Iris pigment epithelial cell (primary cell): ENCODE measurements at places on chromosomes 1 and 21.

- DNase-seq: no peak
Observed at GRCh38 chr1:4411862-4412261, 242.5 kb upstream of the AJAP1 start.

DNA sequence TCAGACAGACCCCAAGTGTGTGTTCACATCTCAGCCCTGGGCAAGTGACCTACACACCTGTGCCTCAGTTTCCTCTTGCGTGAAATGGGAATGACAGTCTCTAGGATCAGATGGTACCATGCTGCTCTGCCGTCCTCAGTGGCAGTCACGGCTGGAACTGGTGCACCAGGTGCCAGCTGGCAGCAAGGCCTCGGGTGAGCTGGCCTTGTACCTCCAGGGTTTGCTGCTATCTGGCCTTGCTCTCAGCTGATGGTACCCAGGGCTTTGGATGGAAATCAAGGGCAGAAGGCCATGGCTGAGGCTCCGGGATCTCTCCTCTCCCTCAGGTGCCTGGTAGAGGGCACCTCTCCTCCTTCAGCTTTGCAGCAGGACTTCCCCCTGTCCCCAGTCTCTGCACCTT lies 21.3 kb downstream of the TMEM201 start:
- no peak for DNase-seq

- DNase-seq: no peak
Observed at GRCh38 chr1:220366269-220366668, 94.0 kb upstream of the RAB3GAP2 start.

- DNase-seq: no peak
Observed at GRCh38 chr1:55997536-55997935, 581.8 kb downstream of the PLPP3 start.

GRCh38 chr1:108913105-108913948 lies 36.5 kb downstream of the GPSM2 start:
- DNase-seq: peak; percentile 41

DNA sequence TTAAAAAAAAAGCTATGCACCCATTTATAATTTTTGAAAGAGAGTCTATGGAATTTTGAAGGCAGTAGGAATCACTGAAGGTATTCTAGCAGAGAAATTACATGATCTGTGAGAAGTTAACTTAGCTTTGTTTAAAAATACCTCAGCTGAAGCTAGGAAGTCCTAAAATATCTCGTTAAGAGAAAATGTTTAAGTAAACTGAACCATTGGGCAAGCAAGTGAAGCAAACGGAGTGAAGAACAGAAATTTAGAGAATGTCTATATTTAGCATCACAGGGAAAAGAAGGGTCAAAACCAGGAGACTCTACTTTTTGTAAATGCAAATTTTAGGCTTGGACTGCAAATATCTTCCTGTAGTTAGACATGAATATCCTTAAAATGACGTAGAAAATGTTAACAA lies 230.8 kb downstream of the HMCN1 start:
- DNase-seq: peak; percentile 12

DNA sequence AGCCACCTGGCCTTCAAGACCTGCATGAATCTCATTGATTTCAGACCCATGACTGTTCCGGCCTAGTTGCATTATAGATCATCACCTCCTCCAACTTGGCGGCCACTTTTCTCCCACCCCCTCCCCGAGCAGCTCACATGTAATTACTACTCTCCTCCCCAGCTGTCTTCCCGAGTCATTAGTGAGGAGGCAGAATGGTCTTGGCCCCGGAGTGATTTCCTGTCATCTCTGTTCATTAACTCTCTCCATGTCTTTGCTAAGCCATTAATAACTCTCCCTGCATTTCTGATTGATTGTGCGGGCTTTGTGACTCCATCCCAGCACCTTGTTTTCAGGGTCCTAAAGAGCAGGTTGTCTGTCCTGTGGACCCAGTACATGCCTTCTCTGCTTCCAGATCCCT lies 75.6 kb upstream of the CNTN2 start:
- no peak for DNase-seq

- DNase-seq: no peak
Observed at GRCh38 chr1:152968248-152968647, 2.2 kb upstream of the SPRR4 start.

GRCh38 chr1:23600283-23600682 lies 41.0 kb upstream of the ID3 start:
- no peak for DNase-seq

- peak; percentile 41 for DNase-seq
Observed at GRCh38 chr1:195591917-195592672, 1016.1 kb downstream of the KCNT2 start.

DNA sequence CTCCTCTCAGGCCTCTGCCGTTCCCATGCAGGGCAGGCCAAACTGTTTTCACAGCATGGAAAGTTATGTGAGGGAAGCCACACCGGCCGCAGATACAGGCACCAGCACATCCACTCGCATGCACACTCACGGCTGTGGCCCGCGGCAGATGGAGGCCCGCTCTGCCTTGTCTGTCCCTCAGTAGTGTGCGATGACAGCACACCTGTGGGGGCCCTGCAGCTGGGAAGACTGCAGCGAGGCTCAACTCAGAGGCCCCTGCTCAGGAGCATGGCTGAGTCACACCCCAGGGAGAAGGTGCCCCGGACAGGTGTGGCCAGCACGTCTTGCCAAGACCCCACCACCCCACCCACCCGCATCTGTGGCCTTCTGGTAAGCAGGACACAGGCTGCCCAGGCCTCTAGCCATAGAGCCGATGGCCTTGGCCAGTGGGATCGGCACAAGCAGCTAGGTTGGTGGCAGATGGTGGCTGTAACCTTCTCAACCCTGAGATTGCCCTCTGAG lies 1.3 kb upstream of the UBE2J2 start:
- DNase-seq: no peak

DNA sequence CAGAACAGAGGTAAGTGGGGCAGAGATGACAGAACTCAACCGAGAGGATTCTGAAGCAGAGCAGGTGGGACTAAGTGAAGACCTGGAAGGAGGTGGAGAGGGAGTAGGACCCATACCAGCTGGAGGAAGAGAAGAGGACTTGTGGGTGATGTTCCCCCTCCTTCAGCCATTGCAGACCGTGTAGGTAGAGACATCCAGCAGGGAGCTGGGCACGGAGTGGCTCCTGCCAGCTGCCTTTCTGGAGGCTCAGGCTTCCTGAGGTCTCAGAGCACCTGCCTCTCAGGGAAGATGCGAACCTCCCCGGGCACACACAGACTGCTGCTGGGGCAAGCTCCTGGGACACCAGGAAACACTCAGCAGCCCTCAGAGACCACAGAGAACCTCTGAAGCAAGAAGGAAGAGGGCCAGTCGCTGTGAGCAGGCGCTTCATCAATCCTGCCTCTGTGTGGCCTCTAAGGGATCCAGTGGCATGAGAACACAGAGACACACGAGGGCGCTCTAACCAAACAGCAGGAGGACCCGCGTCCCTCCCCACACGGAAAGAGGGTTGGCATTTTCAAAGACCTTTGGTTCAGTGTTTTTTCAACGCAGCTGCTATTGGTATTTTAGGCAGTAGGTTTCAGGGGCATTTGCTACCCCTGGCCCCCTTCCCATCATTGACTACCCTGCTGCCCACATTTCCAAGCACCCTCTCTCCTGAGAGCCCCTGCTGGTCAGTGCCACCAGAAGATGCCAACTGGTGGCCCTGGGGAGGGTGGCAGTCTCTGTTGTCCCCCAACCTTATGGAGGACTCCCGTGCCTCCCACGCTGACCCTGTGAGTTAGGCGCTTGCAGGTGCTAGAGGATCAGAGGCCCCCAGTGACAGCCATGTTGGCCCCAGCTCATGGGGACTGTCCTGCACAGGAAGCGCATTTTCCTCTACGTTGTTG lies 89.6 kb upstream of the EDN2 start:
- peak; percentile 77 for DNase-seq

- DNase-seq: peak; percentile 81
Observed at GRCh38 chr21:38478782-38479181, 19.5 kb downstream of the ERG start.

- DNase-seq: no peak
Observed at GRCh38 chr21:41055266-41055665, 112.7 kb upstream of the BACE2 start.

GRCh38 chr1:228070851-228071250 lies 11.7 kb upstream of the ARF1 start:
- no peak for DNase-seq

- peak; percentile 73 for DNase-seq
Observed at GRCh38 chr1:116826818-116827606, 72.8 kb downstream of the CD2 start.

GRCh38 chr1:200981278-200981677 lies 42.2 kb downstream of the KIF21B start:
- no peak for DNase-seq

DNA sequence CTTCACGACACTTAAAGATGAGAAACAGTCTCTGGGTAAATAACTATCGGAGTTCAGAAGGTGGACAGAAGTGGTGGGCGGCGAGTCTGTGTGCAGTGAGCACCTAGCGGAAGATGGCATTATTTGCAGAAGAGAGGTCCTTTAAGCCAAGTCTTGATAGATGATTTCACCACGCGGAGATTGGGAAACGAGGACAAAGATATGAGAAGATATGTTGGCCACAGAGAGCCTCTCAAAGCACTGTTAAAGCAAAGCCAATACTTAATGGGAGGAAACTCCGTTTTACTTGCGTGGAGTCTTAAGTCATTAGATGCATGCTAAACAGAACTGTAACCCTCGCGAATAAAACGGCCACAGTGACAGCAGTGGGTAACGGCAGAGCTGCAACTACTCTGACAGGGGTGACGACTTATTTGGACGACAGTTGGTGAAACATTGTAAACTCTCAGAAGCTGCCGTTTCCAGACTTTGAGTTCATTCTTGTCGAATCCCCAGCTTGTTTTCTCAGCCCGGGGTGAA lies 577 bp upstream of the CEP350 start:
- DNase-seq: peak; percentile 70

GRCh38 chr1:199102239-199102638 lies 463.4 kb downstream of the PTPRC start:
- no peak for DNase-seq

DNA sequence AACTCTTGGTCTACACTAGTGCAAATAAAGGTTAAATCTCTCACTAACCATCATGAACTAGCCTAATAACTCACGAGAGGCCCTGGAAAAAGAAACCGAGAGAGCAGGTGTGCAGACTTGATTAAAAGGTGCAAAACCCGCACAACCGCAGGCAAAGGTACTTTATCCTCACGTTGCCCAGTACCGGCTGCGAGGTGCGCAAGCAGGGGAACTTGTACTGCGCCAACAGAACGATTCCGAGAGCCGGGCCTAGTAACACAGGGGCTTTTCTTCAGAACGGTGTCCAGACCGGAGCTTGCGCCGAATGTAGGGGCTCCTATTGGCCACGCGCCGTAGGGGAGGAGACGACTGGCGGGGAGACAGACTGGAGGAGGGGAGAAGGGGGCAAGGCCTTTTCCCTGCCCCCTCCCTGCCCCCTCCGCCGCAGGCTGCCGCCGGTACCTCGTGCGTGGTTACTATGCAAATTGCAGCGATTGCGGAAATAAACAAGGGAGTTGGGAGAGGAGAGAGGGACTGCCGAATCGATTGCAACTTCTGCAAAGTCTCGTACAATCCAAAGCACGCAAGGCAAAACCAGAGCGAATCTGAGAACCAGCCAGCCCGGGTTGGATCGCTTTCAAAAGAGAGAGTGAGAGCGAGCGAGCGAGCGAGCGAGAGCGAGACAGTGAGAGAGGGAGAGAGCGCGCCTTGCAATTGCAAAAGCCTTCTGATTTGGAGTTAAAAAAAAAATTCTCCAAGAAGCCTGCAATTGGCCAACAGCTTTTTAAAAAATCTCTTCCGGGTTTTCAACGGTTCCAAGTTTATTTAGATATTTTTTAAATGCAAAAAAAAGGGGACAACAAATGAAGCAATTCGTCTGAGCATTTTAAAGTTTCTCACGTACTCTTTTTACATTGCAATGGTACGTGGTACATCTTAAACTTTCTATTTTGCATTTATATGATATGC lies 5.4 kb upstream of the NFIA start:
- DNase-seq: peak; percentile 95

DNA sequence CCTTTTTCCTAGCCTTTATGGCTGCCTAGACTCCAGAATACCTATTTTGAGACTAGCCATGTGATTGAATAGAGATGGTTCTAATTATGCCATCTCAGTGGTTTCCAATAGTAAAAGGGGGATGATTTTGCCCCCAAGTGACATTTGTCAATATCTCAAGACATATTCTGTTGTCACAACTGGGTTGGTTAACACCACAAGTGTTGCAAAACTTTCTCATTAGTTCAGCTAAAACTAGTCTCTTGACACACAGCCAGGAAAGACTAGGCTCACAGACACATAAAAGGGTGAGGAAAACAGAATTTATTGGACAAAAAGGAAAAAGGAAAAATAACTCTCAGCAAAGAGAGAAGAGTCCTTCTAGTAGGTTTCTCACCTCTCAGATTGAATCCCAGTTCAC lies 39.9 kb upstream of the GBP5 start:
- no peak for DNase-seq

- DNase-seq: no peak
Observed at GRCh38 chr1:40636777-40637176, 28.7 kb downstream of the RIMS3 start.

DNA sequence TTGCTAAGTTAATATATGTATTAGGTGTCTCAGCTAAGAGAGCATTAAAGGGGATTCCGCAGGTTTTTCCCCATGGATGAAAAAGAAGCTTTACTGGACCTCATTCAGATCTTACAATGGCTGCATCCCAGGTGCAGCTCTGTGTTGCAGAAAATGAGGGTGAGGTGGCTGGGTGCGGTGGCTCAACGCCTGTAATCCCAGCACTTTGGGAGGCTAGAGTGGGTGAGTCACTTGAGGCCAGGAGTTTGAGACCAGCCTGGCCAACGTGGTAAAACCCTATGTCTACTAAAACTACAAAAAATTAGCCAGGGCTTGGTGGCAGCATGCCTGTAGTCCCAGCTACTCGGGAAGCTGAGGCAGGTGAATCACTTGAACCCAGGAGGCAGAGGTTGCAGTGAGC lies 58.5 kb upstream of the MORC3 start:
- no peak for DNase-seq

- no peak for DNase-seq
Observed at GRCh38 chr21:16291296-16291695, 561.5 kb downstream of the USP25 start.

DNA sequence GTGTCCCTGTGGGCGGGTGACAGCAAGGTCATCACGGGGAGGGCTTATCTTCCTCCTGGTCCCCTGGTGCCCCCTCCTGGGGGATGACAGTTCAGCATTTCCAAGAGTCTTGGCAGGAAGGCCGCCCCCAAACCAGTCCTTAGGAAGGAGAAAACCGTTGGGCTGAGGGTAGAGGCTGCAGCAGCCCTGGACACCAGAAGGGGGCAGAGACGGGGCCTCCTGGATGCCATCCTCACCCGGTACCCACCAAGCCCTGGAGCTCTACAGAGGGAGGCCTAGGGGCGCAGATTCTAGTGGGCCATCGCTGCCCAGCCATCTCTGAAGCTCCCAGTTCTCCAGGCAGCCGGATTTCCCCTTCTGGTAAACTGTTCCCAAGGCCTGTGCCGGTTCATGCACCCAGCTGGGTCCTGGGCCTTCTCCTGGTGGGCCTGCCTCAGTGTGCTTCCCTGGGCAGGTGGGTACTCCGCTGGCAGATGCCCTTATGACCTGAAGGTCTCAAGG lies 14.8 kb upstream of the ZNF669 start:
- DNase-seq: peak; percentile 38

DNA sequence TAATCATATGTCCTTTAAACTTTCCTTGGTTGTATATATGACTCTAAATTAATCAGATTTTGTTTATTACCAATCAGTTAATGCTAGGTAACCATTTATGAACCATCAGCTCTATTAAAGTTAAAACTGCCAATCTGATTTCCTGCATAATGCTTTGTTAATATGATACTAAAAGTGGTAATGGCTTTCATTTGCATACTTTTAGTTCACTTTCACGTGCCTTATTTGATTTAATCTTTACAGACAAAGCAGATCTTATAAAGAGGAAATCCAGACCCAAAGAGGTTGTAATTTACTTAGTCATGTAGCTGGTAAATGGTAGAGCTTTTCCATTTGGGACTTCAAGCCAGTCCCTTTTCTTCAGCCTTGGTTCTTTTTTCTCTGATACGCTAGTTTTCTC lies 61.3 kb downstream of the CLIC4 start:
- no peak for DNase-seq
